ENCODE measurements at places on chromosomes 5 and 9.

- DNase-seq, result no peak
Observed at GRCh38 chr9:126684345-126684744, 70.6 kb downstream of the LMX1B start.

- DNase-seq, result no peak
Observed at GRCh38 chr9:87614397-87614796, 111.5 kb upstream of the CTSL start.

- DNase-seq, result no peak
Observed at GRCh38 chr9:104960662-104961061, 32.7 kb upstream of the ABCA1 start.

GRCh38 chr5:148793261-148793660 is 33.1 kb upstream of the ADRB2 start:
- no peak for DNase-seq

GRCh38 chr5:55540024-55540423 is 5.3 kb upstream of the PLPP1 start:
- no peak for DNase-seq

GRCh38 chr9:29214154-29214689 is 1640.9 kb upstream of the C9orf72 start:
- no peak for DNase-seq

DNA sequence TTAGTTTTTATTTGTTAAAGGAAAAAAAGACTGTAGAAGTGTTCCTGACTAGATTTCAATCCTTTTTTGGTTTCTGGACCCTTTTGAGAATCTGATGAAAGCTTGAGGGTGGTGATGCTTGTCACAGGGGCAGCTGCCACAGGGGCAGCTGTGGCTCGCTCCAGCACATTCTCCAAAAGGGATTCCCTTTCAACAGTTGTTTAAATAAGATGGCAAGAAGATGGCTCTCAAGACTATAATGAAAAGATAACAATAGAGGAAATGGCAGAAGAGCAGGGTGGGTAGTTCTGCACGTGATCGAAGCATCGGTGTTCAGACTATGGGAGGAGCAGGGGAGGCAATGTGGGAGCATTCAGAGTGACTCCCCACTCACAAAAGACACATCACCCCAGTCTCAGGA is 46.5 kb upstream of the TNFAIP8 start:
- DNase-seq, result no peak

DNA sequence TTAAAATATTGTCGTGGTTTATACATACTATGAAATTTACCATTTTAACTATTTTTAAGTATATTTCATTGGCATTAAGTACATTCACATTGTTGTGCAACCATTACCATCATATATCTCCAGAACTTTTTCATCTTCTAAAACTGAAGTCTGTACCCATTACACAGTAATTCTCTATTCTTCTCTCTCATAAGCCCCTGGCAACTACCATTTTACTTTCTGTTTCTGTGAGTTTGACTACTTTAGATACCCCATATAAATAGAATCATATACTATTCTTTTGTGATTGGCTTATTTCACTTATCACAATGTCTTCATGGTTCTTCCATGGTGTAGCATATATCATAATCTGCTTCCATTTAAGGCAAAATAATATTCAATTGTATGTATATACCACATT is 30.3 kb downstream of the NDUFS4 start:
- no peak for DNase-seq

GRCh38 chr9:3730511-3730922 is 204.7 kb upstream of the RFX3 start:
- DNase-seq, result no peak

DNA sequence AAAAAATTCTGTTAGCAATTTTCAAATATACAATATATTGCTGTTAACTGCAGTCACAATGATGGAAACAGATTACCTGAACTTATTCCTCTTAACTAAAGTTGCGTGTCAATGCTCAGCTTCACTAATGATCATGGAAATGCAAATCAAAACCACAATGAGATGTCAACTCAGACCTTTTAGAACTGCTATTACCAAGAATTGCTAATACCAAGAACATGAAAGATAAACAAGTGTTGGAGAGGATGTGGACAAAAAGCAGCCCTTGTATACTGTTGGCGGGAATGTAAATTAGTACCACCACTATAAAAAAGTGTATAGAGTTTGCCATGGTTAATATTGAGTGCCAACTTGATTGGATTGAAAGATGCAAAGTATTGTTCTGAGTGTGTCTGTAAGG is 1409.7 kb upstream of the CDH18 start:
- DNase-seq, result no peak

DNA sequence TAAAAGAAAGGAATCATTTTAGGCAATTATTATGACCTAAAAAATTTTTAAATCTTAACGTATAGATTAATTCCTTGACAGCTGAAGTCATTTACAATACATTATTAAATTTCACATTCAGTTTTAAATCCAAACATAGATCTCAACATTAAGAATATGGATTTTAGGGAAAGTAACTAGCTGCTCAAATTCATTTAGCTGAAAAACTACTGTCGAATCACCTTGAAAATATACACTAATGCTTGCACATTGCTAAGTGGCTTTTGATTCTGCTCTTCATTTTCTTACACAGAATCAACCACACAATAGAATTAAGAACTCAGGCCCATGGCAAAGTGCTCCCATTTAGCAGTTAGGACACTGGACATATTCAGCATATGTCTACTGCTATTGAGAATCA is 454.2 kb downstream of the RAB3C start:
- no peak for DNase-seq

DNA sequence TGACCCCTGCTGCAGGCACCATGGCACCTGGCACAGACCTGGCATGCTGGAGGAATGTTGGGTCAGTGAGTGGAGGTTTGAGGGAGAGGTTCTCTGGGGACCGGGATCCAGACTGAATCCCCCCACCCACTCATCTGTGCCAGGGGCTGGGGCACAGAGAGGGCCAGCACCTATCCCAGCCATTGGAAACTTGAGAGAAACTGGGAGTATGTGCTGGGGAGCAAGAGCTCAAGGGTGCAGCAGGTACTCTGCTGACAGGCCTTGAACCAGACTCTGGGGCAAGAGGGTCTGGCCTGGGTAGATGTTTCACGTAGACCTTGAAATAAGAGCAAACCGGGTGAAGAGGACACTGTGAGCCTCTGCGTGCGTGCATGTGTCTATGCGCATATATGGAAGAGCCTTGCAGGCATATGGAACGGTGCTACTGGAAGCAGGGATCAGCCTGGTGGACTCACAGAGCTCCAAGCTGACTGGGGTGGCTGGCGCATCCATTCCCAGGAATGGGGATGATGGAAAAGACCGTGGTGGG is 8.8 kb downstream of the FGF18 start:
- DNase-seq, result no peak

- no peak for DNase-seq
Observed at GRCh38 chr5:148830211-148830610, 3.8 kb downstream of the ADRB2 start.

GRCh38 chr9:114935119-114935518 is 4.7 kb upstream of the TNFSF8 start:
- no peak for DNase-seq

GRCh38 chr5:61702784-61703183 is 370.7 kb downstream of the ZSWIM6 start:
- DNase-seq, result no peak

- DNase-seq, result no peak
Observed at GRCh38 chr9:26812217-26812616, 80.4 kb downstream of the CAAP1 start.

- DNase-seq, result no peak
Observed at GRCh38 chr9:107351382-107352045, 68.4 kb downstream of the RAD23B start.

DNA sequence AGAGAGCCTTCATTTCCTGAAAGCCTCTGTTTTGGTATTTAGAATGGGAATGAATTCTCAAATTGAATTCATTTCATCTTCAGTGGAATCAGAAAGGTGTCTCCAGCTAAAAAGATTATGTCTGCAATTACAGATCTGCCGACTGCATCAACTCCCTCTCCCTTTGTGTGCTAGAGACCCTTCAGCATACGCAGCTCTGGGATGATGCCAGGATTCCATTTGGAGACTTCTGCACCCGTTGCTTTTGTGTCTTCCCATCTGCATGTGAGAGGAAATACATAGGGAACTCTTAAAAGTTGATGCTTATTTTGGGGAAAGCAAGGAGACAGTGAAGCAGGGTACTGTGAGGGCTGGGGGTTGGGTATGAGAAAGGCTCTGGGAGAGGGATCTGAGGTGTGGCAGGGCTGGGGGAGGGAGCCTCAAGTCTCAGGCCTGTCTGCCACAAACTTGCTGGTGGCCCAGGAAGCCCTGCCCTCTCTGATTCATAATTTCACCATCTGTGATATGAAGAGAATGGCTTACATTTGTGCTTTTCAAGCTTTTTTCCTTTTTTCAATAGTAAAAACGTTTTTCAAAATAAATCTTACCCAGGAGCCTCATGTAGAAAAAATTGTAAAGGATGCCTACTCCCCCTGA is 89.7 kb upstream of the SAP30L start:
- no peak for DNase-seq

DNA sequence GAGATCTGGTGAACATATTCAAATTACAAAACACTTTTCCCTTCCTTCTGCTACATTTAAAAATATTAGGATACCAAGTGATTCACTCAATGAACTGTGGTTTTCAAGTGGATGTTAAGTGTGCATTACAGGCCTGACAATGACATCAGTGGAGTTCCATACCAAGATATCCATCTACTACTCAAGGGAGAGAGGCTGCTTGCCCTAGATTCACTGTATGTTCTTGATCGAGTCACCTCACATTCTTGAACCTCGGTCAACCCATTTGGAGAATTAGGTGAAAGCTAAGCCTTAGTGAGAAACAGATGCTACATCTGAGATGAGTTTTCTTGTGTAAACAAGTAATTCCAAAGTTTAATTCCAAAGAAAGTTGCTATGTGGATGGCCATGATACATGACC is 142.2 kb downstream of the FGF10 start:
- DNase-seq, result no peak

- DNase-seq, result no peak
Observed at GRCh38 chr9:132943651-132944293, 644 bp downstream of the TSC1 start.

DNA sequence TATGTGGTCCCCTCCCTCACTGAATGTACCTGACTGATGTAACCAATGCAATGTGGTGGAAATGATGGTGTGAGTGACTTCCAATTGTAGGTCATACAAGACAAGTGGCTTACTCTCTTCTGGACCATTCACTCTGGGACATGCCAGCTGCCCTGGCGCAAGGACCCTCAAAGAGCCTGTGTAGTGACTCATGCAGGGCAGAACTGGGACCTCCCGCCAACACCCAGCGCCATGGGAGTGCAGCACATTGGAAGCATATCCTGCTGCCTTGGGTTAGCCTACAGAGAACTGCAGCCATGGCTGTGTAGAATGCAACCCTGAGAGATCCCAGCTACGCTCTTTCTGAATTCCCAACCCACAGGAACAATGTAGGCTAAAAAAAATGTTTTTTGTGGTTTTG is 90.0 kb upstream of the PANK3 start:
- DNase-seq, result no peak

DNA sequence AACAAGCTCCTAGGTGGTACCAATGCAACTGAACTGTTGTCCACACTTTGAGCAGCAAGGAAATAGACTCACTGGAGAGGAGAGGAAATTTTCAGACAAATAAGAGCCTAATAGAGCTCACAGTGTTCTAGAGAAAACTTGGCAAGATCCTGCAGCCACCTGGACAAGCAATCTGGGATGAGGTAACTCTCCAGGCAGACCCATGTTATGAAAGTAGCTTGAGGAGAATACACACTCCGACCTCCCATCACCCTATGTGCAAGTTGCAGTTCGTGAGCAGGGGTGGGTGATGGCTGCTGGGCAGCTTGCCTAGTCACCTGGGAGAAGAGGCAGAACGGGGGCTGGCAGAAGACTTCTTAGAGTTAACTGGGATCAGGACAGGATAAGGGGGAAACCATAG is 102.2 kb downstream of the KLF4 start:
- no peak for DNase-seq

- DNase-seq, result no peak
Observed at GRCh38 chr5:82298668-82299067, 20.5 kb upstream of the RPS23 start.

DNA sequence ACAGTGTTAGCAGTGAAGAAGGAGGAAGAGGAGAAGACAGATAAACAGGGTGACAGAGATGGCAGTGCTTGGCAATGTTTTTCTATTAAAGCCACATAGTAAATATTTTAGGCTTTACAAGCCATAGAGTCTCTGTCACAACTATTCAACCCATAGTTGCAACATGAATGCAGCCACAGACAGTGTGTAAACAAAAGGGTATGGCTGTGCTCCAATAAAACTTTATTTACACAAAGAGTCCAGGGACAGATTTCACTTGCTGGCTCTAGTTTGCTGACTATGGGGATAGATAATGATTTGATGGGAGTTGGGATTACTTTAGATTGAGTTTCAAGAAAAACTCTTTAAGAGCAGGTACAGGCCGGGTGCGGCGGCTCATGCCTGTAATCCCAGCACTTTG is 224.8 kb upstream of the SEMA6A start:
- no peak for DNase-seq

- DNase-seq, result no peak
Observed at GRCh38 chr5:139354186-139354585, 12.5 kb downstream of the PAIP2 start.
